Endothelial cell (in vitro differentiated cells): ENCODE measurements at places on chromosomes 6 and 20.

DNA sequence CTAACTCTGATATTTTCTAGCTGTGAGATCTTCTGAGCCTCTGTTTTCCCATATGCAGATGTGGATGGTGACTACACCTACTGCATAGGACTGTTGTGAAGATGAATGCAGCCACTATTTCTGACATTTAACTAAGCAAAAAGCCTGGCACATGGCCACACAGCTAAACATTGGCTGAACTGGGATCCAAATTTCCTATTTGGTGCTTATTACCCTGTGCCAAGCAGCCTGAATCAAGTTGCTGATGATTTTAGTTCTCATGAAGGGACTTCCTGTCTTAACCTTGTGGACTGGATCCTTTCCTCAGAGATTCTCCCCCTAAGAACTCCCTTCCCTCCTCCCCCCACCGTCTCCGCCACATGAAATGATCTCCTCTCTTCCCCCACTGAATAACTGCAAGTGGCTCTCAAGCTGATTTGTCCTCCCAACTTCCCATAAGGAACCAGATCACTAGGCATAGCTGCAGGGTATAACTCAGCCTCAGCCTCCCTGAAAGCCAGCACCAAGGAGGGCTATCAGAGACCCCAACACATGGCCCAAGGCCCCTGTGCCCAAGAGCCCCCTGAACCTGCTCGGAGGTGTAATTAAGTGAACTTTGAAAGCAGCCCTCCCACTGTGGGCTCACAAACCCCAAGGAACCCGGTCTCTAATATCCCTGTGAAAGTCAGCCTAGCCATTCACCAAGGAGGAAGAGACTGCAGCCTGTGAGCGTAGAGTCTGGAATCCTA is 55.7 kb downstream of the MAFB start:
- DNase-seq, result no peak

DNA sequence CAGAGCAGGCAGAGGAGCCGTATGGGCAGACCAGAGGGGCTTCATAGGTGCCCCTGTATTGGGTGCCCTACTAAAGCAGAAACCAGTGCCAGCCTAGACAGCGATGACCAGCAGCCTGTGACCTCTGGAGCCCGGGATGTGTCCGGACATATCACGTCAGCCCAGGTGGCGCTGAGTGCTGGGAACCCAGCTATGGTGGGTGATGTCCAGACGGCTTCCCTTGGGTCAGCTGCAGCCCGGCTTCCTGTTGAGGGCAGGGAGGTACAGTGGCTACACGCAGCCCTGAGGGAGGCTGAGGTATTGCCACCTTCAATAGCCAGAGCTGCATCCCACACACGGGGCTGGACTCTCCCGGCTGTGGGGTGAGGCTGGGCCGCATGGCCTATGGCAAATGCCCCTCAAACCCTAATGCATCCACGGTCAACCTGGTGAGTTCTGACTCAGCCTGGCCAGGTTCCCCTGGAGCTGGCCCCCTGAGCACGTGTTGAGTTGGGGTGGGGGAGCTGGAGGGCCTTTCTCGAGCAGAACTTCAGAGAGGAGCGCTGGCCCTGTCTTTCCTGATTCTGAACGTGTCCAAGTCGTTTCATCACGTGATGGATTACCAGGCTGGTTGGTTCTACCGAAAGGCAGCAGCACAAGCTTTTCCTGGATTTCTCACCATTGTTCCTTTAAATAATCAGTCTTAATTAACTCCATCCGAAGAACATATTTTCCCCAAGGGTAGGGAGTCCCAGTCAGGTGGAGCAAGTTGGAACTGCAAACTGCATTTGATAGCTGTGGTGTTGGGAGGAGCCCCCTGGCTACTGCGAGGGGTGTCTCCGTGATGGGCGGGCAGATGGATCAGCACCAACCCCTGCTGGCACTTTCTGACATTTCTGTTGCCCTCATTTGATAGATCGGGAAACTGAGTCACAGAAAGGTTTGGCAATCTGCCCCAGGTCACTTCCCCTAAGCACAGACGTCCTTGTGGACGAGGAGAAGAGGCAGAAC is 7.1 kb upstream of the MYT1 start:
- DNase-seq, result no peak

- peak; percentile 11 for DNase-seq
Observed at GRCh38 chr6:152356662-152357061, 280.5 kb downstream of the SYNE1 start.

GRCh38 chr6:170041526-170041925 is 249.4 kb downstream of the DLL1 start:
- DNase-seq, result no peak

GRCh38 chr6:119444642-119445557 is 95.3 kb upstream of the MAN1A1 start:
- no peak for DNase-seq

DNA sequence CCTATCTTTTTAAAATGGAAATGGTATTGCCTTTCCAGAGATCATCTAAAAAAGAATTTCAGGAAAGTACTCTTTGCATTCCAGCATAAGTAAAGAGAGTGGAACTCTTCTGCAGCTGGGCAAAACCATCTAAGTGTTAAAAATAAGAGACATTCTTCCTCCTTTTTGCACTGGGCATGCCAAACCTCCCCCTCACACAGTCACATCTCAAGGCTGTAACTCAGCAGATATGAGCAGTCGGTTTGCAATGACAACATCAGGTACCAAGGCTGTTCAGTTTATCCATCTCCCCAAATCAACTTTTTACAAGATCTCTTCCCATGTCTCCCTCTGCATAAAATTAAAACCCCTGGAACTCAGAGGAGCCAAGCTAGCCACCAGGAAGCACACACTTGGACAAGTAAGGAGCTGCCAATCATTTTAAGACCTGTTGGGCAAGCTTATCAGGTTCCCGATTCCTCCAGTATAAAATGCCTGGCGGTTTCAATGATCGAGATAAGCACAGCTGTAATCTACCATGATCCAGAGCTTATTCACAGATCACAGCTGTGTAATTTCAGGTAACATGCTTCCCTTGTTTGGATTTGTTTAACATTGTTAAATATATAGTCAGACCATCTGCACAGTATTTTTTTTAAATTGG is 23.2 kb downstream of the ID4 start:
- no peak for DNase-seq

DNA sequence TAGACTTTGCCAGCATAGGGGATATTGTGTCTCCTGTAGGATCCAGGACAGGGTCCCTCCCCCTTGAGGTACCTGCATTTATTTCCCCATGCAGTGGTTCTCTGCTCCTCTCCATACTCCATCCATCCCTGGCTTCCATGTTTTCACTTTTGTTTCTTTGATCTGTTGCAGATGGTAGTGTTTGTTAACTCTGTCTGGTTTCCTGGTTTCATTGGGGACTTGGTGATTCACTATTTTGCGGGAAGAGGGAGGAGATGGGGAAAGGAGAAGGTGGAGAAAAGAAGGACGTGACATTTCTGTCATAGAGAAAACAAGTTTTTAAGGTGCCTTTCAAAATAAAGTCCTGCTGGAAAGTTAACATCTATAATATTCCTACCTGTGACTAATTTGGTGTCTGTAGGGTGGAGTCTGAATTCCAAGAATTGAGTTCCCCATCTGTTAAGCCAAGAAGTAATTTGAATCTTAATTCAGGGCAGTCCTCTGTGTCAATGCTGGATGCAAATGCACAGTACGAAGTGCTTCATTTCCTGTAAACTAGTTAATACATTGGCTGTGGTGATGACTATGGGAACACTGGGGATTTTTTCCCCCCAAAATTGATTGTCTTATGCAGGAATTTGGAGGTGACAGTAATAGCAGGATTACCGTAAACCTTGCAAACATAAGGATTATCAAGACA is 6.9 kb upstream of the RNF144B start:
- no peak for DNase-seq

DNA sequence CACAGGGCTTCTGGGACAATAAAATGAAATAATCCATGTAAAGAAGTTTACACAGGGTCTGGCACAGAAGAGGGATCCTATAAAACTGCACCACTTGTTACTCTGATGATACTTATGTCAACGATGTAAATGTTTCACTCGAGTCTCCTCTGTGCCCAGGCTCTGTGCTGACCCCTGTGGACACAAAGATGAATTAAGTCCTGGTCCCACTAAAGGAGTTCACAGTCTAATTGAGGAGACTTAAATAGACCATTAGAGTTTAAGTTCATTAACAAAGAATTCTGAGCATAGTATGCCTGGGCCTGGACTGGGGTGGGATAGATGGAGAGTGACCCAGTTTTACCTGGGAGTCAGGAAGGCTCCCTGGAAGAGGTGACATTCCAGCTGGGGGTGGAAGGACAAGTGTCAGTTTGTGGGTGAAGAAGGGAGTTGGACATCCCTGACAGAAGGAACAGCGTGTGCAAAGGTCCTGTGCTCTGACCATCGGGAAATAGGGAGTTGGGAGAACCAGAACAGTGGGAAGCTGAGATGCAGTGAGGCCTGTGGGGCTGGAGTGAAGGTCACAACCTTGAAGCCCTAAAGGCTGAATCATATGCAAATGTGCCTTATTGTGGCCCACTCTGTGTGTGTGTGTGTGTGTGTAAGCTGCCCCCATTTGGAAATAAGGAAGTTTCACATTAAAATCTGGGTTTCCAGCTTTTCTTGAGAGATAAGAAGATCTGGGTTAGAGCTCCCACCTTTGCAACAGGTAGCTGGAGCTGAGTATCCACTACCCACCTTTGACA is 1.1 kb downstream of the OCSTAMP start:
- no peak for DNase-seq

DNA sequence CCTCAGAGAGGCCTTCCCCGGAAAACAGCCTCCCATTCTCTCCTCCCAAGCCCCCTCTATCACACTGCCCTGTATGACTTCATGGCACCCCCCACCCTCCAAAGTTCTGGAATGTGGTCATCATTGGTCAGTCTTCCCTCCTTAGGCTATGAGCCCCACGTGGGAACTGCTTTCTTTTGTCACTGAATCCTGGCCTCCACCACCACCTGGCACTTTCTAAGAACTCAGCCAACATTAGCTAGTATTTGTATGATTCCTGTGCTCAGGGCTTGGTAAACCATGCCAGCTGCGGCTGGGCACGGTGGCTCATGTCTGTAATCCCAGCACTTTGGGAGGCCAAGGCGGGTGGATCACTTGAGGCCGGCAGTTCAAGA is 8.4 kb upstream of the E2F1 start:
- DNase-seq, result no peak

- DNase-seq, result no peak
Observed at GRCh38 chr6:148885136-148885865, 138.5 kb downstream of the UST start.

GRCh38 chr20:48669946-48670605 is 157.7 kb downstream of the PREX1 start:
- no peak for DNase-seq

DNA sequence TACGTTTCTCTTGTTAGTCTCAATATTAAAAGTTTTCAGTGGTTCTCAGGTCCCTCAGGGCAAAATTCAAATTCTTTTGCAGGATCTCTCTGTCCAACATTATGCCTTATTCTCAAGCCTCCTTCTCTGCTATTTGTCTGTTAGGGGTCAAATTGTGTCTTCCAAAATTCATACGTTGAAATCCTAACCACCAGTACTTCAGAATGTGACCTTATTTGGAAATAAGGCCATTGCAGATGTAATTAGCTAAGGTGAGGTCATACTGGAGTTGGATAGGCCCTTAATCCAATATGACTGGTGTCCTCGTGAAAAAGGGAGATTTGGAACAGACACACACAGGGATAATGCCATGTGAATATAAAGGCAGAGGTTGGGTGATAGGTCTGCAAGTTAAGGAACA is 64.1 kb upstream of the ADGRF1 start:
- DNase-seq, result no peak

DNA sequence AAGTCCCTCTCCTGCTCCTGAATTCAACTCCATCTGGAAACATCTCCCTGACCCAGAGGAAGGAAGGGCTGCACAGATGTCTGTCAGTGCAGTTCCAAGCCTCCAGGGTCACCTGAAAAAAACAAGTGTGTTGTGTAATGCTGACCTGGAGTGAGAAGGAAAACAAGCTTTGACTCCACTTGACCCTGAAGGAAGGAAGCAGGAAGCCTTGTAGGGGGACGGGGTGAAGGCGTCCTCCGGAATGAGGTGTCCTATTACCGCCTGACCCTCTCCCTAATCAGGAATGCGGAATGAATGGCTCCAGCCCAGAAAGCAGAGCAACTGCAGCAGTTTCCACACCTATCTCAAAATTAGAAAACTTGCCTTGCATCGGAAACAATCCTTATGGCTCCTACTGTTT is 13.9 kb upstream of the ADGRF5 start:
- peak; percentile 61 for DNase-seq

DNA sequence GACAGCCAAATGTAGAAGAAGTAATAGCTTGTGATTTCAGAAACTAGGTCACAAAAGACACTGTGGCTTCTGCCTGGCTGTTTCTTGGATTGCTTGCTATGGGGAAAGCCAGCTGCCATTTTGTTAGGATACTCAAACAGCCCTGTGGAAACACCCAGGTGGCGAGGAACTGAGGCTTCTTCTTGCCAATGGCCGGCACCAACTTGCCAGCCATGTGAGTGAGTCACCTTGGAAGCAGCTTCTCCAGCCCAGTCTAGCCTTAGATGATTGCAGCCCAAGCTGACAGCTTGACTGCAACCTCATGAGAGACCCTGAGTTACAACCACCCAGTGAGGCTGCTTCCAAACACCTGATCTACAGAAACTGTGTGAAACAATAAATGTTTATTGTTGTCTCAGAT is 11.9 kb upstream of the KIAA1755 start:
- no peak for DNase-seq

GRCh38 chr6:4788953-4789584 is 12.9 kb downstream of the CDYL start:
- DNase-seq, result no peak

DNA sequence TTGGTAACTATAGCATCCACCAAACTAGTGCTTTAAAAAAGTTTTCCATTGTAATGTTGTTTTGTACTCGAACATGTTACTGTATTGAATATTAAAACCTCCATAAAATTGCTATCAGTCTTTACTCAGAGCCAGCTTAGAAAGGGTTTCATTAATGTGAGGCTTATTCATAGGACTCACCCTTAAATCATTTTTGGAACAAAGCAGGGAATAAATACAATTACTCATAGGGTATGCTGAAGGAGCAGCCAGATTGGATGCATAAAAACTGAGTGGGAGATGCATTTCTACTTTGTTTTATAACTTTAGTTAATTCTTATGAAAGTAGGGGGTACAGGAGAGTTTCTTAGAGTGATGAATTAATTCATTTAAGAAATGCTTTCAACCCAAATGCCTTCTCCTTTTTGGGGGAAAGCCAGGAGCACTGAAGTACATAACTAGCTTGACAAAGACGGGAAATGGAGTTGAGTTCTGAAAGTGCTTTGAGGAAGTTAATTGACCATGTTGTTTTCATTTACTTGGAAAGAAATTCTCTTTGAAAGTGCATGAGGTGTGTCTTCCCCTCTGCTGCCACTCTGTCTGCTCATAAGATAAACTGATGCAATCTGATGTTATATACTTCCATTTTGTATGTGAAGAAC is 90.3 kb downstream of the RNF144B start:
- no peak for DNase-seq

- DNase-seq, result no peak
Observed at GRCh38 chr6:2641044-2641725, 109.5 kb downstream of the MYLK4 start.
